ENCODE measurements at places on chromosomes 5 and 9.

DNA sequence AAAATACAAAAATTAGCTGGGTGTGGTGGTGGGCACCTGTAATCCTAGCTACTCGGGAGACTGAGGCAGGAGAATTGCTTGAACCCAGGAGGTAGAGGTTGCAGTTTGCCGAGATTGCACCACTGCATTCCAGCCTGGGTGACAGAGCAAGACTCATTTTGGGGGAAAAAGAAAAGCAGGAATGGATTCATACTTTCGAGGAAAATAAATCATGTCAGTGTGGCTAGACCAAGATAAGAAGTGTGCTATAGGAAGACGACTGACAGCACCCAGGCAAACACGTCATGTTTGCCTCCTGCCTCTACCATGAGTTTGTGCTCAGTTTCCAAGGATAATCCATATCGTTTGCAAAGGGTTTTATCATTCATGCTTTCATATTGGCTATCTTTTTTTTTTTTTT is 19.3 kb upstream of the ATOSB start:
- no peak for DNase-seq

- no peak for DNase-seq
Observed at GRCh38 chr5:133253070-133253469, 201.3 kb downstream of the HSPA4 start.

DNA sequence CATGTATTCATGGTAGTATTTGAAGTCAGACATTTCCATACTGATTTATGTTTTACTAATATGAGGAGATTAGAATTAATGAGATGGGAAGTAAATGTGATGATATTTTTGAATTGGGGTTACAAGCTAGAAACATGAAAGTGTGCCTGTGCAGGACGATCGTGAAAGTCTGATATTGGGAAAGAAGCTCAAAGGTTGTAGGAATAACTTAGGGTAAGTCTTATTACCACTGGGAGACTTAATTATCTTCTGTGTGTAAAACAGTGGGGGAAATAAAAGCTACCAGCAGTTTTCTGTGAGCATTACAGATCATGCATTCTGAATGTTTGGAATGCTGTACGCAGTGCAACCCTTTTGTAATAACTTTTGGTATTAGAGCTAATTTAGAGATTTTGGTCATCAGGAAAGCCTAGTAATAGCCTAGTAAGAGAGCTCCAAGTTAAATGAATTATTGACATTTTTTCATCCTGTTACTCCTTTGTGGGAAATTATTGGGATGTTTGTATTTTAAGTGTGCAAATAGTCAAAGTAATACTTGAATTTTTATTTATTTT is 153.9 kb downstream of the PCSK5 start:
- DNase-seq: no peak

GRCh38 chr5:58115811-58116210 is 344.1 kb downstream of the PLK2 start:
- DNase-seq: no peak

- DNase-seq: peak; percentile 56
Observed at GRCh38 chr9:86946201-86947145, 833 bp downstream of the GAS1 start.

DNA sequence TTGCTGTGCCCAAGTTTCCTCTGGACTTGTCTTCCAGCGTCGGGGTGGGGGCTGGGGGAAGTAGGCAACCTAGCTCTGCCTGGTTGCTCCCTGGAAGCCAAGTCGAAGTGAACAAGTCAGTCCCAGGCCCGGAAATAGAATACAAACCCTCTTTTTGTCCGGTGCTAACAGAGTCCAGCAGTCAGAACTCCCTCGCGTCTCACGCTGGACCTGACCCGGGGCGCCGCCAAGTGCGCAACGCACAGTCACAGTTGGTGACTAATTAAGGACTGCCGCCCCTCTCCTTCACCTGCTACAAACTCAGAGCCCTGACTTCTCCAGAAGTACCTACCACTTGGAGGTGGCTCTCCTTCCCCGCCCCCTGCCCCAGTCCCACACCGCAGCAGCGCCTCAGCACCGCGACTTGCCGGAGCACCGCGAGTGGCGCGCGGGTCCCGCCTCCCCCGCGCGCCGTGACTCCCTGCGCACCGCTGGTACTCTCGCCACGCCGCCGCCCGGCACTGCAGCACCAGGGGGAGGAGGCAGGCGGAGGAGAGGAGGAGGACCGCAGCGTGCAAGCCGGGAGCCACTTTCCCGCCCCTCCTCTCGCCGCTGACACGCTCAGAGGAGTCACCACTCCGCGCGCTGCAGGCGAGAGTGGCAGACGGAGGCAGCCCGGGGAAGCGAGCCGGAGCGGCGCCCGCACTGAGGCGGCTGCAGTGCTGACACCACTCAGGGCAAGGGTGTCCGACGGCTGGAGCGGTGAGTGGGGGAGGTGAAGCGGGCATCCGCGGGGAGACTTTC is at the start of gene SV2C:
SV2C (plus strand) TSS at position 612 of the 783 bp plus-strand sequence. CDS start 48,368 bp downstream, outside the sequence.
- DNase-seq: peak; percentile 34
